ENCODE measurements at places on chromosomes 2 and 18. TPM values are rescaled to one million over a fixed set of nuclear protein-coding genes. Genes with fewer than 3 reads are reported as not detected.

EGR4 gene
- not detected for polyA plus RNA-seq

CREG2 gene
- polyA plus RNA-seq, result 34.4 TPM

ABCB6 gene
- 60.6 TPM for polyA plus RNA-seq

SKA1 gene
- polyA plus RNA-seq, result 3.5 TPM

SLC14A1 gene
- polyA plus RNA-seq, result 1.1 TPM

ERFE gene
- polyA plus RNA-seq, result 2.9 TPM

RGPD3 gene
- polyA plus RNA-seq, result 0.20 TPM

LIMS4 gene
- 1.3 TPM for polyA plus RNA-seq

MAP4K3 gene
- polyA plus RNA-seq, result 48.0 TPM

LYG2 gene
- 0.98 TPM for polyA plus RNA-seq

LOXL3 gene
- polyA plus RNA-seq, result 18.1 TPM

HOXD12 gene
- not detected for polyA plus RNA-seq

TWIST2 gene
- polyA plus RNA-seq, result 5.2 TPM

CLEC4F gene
- not detected for polyA plus RNA-seq

KCNF1 gene
- 19.7 TPM for polyA plus RNA-seq

NOSTRIN gene
- 11.4 TPM for polyA plus RNA-seq

SH3RF3 gene
- polyA plus RNA-seq, result 10.4 TPM

GRHL1 gene
- polyA plus RNA-seq, result 10.1 TPM

ARL4C gene
- 74.4 TPM for polyA plus RNA-seq

DPP10 gene
- polyA plus RNA-seq, result 41.7 TPM

EFHD1 gene
- polyA plus RNA-seq, result 42.9 TPM

UGT1A6 gene
- not detected for polyA plus RNA-seq

FSHR gene
- polyA plus RNA-seq, result not detected

EVA1A gene
- polyA plus RNA-seq, result 1.0 TPM

IL36B gene
- not detected for polyA plus RNA-seq

NEURL3 gene
- polyA plus RNA-seq, result 0.74 TPM

C2orf68 gene
- 41.7 TPM for polyA plus RNA-seq

MDH1B gene
- 6.2 TPM for polyA plus RNA-seq

FER1L5 gene
- 0.27 TPM for polyA plus RNA-seq

CHRND gene
- 0.40 TPM for polyA plus RNA-seq

WDR12 gene
- 66.7 TPM for polyA plus RNA-seq

IL1RL2 gene
- 0.84 TPM for polyA plus RNA-seq

RNU2-63P gene
- polyA plus RNA-seq, result not detected

PLCL1 gene
- 15.0 TPM for polyA plus RNA-seq

SAG gene
- 0.51 TPM for polyA plus RNA-seq

RIT2 gene
- 26.4 TPM for polyA plus RNA-seq

RAD51AP2 gene
- polyA plus RNA-seq, result 1.1 TPM

CAMKMT gene
- polyA plus RNA-seq, result 16.8 TPM

BUB1 gene
- 12.0 TPM for polyA plus RNA-seq
